Right cardiac atrium (tissue), 5 donors: ENCODE measurements at places on chromosomes 2 and 18. TPM values are rescaled to one million over a fixed set of nuclear protein-coding genes. Genes with fewer than 3 reads are reported as not detected.

PLB1 gene
- 2.4 TPM for total RNA-seq

DTNA gene
- total RNA-seq = 146 TPM

FSHR gene
- not detected for total RNA-seq

CNDP1 gene
- not detected for total RNA-seq

CHN1 gene
- total RNA-seq = 8.9 TPM

GRCh38 chr18:10585260-10585659, 59.4 kb downstream of the NAPG start:
- no peak for DNase-seq

- no peak for DNase-seq
These were observed 742.6 kb upstream of the HS6ST1 start for GRCh38 chr2:129061069-129061768.

DNA sequence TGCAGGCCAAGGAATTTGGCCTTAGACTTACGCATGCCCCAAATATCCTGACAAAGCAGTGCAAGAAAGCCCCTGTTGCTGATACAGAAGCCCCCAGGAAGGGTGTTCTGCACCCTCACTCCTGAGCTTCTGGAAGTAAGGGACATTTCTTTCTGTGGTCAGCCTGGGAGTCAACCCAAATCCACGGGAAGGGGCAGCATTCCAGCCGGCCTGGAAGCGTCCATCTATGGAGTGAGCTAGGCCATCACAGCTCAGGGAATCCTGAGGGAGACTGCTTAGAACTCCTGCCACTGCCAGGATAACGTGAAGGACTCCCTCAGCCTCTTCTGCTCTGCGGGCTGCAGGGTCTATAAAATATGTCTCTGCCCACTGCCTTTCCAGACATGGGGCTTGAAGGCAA, 173.9 kb downstream of the ANAPC1 start:
- DNase-seq = no peak

GRCh38 chr2:44930274-44931197, 11.0 kb upstream of the SIX3 start:
- no peak for DNase-seq

GRCh38 chr2:240436683-240437550, 1.5 kb downstream of the GPC1 start:
- peak; percentile 69 for DNase-seq

- no peak for DNase-seq
These were observed 225.7 kb downstream of the CDCA7 start for GRCh38 chr2:173580351-173580750.

- no peak for DNase-seq
These were observed 58.2 kb upstream of the ITGA4 start for GRCh38 chr2:181399027-181399426.

GRCh38 chr18:1708006-1708405, 803.3 kb downstream of the ADCYAP1 start:
- no peak for DNase-seq
